ENCODE measurements at places on chromosomes 12 and 14.

GRCh38 chr14:99272899-99273765 lies 1.1 kb upstream of the BCL11B start:
- DNase-seq, result peak; percentile 73

- no peak for DNase-seq
Observed at GRCh38 chr14:77066578-77067172, 31.4 kb upstream of the CIPC start.

GRCh38 chr12:78793982-78794381 lies 70.6 kb upstream of the SYT1 start:
- DNase-seq, result no peak

- DNase-seq, result peak; percentile 25
Observed at GRCh38 chr12:46628176-46628575, 197.6 kb downstream of the SLC38A4 start.

- no peak for DNase-seq
Observed at GRCh38 chr12:10374624-10375018, 15.2 kb downstream of the KLRK1 start.

DNA sequence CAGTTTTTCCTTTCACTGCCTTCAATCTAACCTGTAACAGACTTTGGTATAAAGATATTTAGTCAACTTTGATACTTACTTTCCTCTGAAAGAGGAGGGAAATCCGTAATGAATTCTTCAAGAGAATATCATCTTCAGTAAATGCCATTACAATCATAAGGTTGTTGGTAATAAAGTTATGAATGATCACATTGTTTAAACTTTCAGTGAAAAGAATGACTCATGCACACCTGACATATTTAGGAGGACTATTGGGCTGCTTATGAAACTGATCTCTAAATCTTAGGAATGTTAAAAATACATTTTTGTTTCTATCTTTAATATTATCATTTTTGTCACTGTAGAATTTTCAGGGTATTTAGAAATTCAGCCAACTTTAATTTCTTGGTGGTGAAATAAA lies 474.7 kb downstream of the SLC16A7 start:
- peak; percentile 13 for DNase-seq
